HuH-7.5 (cell line): ENCODE measurements at places on chromosomes 16 and 17.

- DNase-seq, result no peak
These were observed 18.7 kb upstream of the RFFL start for GRCh38 chr17:35082073-35082657.

DNA sequence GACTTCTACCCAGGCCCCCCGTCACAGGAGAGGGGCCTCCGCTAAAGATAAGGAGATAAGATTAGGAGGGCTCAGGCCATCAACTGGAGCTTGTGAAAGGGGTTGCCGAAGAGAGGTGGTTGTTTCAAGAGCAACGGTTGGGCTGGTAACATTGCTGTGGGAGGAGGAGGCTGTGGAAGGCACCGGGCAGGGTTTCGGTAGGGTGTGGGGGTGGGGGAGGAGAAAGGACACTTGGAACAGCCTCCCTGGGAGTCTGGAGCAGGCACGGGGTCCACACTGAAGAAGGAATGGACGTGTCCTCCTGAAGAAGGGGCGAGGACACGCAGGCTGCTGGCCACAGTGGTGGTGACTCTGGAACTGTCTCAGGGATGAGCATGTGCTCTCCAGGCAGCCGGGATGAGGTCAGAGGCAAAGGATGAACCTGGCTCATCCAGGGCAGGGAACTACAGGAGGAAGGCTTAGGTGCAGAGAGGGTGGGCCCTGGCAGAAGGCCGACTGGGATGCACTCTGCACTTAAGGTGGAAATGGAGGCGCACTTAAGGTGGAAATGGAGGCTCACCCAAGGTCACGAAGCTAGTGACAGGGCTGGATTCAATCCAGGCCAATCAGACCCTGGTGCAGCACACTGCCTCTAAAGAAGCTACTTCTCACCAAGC lies 1.2 kb upstream of the EPX start:
- no peak for DNase-seq

- DNase-seq, result no peak
These were observed 183.1 kb downstream of the SALL1 start for GRCh38 chr16:50967827-50968612.

DNA sequence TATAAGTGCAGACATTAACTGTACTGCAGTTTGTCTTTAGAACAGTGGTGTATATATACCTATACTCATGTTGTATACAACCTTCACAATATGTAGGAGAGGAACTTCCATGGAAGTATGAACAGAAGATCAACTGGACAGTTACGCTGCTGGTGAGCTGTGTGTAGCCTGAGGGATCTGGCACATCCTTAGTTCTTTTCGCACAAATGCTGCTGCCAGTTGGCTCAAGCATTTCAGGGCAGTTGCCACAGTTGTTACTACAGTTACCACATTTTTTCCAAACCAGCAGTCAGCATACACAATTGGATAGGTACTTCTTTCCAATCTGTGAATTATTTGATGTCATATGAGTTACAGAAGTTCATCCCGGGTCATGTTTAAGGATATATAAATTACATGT lies 539.6 kb upstream of the HSBP1 start:
- DNase-seq, result no peak

DNA sequence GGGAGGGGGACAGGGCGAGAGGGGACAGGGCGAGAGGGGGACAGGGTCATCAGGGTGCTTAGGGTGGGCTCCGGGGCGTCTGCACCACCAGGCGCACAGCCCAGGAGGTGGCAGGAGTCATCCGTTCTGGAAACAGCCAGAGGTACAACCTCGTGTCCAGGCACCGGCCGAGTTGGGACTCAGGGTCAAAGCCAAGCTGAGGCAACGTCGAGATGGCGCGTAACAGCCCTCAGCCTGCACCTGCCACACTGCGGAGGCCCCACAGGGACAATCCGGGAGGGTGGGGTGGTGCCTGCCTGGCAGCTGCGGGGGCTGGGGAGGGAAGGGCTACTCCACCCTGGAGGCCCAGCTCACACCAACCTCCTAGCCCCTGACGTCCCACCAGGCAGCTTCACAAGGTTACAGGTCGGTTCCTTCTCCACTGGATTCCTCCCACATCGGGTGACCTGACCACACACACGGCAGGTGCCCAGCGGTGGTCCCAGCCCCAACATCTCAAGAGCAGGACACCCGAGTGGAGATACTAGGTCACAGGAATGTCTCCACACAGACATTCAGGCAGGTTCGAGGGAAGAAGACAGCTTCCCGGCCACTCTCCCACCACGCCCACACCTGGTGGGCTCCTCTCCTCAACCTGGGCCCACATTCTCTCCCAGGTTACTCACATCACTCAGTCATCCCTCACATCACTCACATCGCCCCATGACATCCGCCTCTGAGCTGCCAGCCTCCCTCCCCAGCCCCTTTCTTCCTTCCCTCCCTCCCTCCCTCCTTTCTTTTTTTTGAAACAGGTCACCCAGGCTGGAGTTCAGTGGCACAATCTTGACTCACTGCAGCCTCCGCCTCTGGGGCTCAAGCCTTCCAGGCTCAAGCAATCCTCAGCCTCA lies 47.3 kb downstream of the RPH3AL start:
- no peak for DNase-seq

DNA sequence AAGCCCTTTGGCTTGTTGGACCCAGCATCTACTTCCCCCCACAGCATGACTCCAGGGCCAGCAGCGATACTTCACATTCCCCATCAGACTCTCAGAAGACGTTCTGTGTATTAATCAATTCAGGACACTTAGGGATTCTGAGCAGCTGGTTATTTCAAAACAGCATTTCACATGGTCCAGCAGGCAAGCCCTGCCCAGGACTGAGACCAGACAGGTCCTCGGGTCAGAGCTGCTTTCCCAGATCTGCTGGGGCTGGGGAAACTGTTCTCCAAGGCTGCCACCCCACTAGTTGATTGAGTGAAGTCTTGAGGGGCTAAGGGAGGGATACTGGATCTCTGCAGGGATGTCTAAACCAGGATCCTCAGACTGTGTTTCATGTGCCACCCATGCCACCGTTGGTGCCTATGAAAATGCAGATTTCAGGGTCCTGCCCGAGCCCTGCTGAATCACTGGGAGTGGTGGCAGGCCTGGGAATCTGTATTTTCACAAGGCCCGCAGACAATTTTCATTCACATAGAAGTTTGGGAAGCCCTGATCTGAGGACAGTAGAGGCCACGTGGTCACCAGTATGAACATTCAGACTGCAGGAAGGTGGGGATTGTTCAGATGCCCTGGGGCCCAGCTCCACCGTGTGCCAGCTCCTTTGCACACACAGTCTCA lies 40.6 kb upstream of the CDH5 start:
- DNase-seq, result no peak

- DNase-seq, result no peak
These were observed 94.9 kb downstream of the TOX3 start for GRCh38 chr16:52451971-52452421.

GRCh38 chr16:69311533-69312387 lies 610 bp downstream of the VPS4A start:
- DNase-seq, result peak; percentile 81

DNA sequence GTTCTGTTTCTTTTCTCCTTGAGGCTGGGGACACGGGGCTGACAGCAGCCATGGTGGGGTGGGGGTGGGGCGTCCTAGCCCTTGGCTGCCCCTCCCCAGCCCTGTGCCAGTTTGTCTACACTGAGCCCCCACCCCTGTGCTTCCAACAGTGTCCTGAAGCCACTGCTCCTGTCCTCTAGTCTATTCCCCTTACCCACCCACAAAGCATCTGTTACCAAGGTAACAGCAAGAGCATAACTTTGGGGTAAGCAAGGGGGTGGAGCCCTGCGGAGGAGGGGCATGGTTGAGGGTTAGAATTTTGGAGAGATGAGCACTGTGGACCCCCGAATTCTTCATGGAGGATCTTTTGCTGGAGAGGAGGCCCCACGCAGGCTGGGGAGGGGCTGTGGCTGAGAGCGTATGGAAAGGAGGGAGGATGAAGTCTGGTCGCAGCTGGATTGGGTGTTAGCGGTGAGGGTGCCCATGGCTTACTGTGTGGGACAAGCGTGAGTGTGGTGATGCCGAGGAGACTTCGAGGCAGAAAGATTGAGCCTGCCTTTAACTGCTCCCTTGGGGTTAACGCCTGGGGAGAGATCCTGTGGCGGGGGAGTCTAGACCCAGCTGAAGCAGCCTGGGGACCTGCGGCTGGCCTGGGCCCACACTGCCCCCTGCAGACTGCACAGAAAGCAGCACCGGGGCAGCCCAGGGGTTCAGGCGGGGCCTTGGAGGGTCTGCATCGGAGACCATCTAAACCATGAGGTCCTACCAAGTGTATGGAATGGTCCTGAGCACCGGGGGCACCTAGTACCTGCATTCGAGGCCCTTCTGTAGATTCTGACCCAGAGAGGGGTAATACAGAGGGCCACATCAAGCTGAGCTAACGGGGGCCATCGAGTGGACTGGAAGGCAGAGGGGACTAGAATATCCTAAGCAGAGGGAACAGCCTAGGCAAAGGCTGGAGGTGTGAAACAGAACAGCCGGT lies 6.1 kb upstream of the STAC2 start:
- peak; percentile 75 for DNase-seq

DNA sequence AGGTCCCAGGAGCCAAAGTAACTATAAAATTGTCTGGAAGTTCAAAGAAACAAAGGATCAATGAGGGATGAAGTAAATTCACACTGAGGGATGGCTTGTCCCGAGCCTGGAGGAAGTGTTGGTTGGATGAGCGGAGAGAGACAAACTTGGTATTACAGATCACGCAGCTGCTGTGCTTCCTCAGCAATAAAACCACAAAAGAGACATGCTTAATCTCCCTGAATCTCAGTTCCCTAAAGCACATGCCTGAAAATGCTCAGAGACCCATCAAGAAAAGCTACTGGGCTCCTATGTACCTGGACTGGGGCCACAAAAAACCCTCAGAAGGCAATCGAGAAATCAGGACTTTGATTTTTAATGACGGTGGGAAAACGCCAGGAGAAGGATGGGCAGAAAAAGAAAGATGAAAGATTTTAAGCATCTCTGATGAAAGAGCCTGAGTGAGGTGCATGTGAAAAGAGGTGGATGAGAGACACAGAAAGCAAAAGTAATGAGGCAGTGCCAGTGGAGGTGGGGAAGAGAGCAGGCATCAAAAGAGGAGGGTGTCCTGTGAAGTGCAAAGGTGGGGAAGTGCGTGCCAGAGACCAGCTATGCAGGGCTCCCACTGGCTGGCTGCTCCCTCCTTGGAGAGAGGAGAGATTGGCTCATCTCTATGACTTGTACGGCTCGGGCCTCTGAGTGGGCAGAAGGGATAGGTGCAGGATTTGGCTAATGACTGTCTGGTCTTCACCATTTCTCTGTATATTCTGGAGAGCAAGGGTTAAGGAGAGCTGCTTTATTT lies 143.7 kb downstream of the ABCC12 start:
- DNase-seq, result no peak

DNA sequence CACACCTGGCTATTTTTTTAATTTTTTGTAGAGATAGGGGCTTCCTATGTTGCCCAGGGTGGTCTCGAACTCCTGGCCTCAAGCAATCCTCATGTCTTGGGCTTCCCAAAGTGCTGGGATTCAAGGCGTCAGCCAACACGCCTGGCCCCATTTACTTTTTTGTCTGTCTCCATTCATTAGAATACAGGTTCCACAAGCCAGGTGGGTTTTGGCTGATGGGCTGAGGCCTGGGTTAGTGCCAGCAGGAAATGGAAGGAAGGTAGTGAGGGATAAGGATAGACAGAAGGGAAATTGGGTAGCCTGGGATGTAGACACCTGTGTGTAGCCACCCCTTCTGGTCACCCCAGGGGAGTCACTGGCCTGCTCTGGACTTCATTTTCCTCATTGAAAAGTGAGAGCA lies 4.4 kb upstream of the IL27 start:
- DNase-seq, result no peak

DNA sequence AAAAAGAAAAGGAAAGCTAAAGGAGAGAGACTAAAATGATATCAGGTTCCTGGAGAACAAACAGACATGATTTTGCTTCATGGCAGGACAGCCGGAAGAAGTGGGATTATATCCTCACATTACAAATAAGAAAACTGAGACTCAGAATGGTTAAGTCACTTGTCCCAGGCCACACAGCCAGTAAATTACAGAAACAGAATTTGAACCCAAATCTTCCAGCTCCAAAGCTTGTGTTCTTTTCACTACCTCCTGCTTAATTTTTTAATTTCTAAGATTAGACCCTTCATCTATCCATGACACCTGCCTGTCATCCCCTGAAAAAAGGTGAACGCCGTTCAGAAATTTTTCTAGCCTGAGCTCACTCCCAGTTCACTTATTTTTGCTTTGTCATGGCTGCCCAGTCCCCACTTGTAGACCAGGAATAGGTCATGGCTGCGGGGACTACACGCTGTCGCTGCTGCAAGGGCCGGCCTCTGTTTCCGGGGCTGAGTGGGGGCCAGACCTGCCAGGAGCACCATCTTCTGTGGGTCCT lies 36.1 kb downstream of the MAPT start:
- DNase-seq, result no peak

GRCh38 chr17:79485991-79486390 lies 124.9 kb downstream of the RBFOX3 start:
- no peak for DNase-seq

GRCh38 chr16:69568676-69569075 lies 2.9 kb downstream of the NFAT5 start:
- no peak for DNase-seq

DNA sequence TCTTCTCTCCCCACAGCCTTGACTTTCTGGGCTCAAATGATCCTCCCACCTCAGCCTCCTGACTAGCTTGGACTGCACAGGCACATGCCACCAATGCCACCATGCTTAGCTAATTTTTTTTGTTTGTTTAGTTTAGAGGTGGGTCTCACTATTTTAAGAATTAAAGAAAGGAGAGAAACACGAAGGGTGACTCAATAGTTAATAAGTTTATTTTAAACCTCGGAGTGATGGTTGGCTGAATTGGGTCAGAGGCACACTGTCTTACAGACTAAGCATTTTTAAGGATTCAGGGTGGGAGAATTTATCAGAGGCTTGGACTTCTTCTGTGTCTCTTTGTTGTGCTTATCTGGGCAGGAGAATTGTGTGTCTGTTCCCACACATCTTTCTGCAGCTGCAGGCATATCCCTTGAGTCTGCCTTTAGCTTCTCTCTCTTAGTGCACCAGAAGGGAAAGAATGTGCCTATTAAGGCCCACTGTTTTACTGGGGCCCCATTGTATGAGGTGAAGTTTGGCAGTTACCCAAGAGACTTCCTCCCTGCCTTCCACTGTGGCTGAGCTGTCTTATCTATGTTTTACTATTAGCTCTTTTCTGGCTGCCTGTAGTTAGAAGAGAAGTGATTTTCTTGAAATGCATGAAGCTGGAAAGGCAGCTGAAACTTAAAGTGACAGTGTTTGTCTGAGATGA lies 2172.0 kb downstream of the TP53TG3F start:
- DNase-seq, result no peak

GRCh38 chr17:69574257-69575197 lies 160.0 kb downstream of the MAP2K6 start:
- DNase-seq, result no peak

GRCh38 chr16:84443166-84443802 lies 61.2 kb downstream of the MEAK7 start:
- DNase-seq, result no peak
